ENCODE measurements at places on chromosomes 11 and 22.

DNA sequence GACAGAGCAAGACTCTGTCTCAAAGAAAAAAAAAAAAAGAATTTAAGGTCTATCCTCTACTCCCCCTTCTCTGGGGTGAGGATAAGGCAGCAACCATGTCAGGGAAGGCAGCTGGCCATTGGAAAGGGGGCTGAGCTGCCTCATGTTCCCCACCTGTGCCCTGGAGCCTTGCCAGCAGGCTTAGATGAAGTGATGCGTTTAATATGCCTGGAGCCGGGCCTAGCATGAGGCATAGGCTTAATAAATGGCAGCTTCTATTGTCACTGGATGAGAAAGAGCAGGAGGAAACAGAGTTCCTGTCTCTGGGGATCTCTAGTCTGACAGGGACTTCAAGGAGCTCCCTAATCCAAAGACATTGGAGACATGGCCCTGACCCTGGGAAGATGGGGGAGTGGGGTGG, 3.2 kb upstream of the KCNE3 start:
- H3K4me1 ChIP-seq = peaks cover 9% of the 10 kb centered on the region
- DNase-seq = no peak
- H3K27ac ChIP-seq = no peak overlapping the region
- H3K36me3 ChIP-seq = no peaks in the 10 kb centered on the region
- H3K4me3 ChIP-seq = no peak overlapping the region

DNA sequence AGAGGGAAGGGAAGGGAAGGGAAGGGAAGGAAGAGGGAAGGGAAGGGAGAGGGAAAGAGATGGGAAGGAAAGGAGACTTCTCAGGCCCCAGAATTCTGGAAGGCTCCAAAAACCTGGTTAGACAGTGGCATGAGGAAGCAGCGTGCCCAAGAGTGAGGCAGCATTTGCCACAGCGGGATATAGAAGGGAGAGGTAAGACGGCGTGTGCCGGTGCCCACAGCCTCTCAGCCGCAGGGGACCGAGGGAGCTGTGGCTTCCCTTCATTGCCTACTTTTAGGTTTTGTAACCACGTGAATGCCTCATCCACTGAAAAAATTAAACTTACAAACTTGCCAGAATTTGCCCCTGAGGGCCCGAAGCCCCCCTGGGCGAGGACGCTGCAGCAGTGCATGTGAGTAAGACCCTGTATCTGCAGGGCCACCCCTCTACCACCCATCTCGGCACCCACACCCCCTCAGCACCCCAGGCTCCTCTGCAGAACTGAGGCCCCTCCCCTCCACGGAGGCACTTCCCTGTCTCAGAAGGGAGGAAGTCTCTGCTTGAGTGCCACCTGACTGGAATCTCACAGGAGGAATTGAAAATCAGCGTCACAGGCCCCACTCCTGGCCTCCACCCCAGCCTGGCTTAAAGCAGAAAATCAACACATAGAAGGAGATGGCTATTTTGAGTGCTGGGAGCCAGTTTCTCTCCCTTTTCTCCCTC, 58.1 kb downstream of the LINC01488 start:
- H3K4me1 ChIP-seq = peaks cover 42% of the 10 kb centered on the region
- peaks cover 4% of the 10 kb centered on the region for H3K27me3 ChIP-seq
- peak overlapping the region; percentile 72 for H3K27ac ChIP-seq
- peak; percentile 79 for DNase-seq
- H3K4me3 ChIP-seq = no peak overlapping the region

GRCh38 chr11:59710136-59710847, 3.4 kb downstream of the OR10V1 start:
- no peaks in the 10 kb centered on the region for H3K4me1 ChIP-seq
- DNase-seq = no peak
- H3K27ac ChIP-seq = no peak overlapping the region
- H3K36me3 ChIP-seq = no peaks in the 10 kb centered on the region

DNA sequence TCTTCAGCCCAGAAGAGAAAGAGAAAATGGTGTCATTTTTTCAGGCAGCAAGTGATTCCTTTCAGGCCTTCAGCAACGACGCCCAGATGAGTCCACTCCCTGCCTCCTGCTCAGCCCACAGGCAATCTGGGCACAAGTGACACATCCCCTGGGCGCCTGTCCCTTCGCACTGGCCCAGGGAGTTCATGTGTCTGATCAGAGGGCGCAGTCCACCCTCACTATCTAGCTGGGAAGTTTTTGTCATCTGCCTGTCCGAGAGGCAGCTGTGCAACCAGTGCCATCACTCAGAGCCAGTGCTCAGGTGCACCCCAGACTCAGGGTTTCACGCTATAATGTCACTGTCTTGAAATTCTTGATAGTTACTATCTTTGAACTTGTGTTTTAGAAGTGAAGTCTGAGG, 1.4 kb upstream of the KCNQ1OT1 start:
- H3K36me3 ChIP-seq = no peaks in the 10 kb centered on the region
- H3K4me3 ChIP-seq = no peak overlapping the region
- H3K27ac ChIP-seq = peak overlapping the region; percentile 94
- H3K4me1 ChIP-seq = peaks cover 69% of the 10 kb centered on the region

Data from muscle of leg (tissue), 16 donors.